ENCODE measurements at places on chromosomes 1 and 21. TPM values are rescaled to one million over a fixed set of nuclear protein-coding genes. Genes with fewer than 3 reads are reported as not detected.

GRCh38 chr1:200075938-200076546 is 48.5 kb downstream of the NR5A2 start:
- DNase-seq, result no peak

DNA sequence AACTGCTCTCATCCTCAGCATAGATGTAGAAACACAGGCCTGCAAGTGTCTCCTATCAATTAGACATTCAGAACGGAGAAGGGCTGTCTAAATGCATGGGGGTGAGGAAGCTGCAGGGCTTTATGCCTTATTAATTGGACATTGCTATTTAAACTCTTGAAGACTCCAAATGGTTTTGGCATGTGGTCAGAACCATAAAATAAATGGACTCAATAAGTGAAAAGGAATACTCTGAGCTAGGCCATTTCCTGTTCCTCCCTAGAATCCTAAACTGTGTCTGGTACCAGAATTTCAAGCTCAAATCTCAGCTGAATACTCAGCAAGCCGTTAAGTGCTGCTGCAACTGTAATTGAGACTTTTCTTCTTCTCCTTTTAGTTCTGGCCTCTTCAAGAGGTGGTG is 80.4 kb upstream of the C1orf87 start:
- no peak for DNase-seq

DNA sequence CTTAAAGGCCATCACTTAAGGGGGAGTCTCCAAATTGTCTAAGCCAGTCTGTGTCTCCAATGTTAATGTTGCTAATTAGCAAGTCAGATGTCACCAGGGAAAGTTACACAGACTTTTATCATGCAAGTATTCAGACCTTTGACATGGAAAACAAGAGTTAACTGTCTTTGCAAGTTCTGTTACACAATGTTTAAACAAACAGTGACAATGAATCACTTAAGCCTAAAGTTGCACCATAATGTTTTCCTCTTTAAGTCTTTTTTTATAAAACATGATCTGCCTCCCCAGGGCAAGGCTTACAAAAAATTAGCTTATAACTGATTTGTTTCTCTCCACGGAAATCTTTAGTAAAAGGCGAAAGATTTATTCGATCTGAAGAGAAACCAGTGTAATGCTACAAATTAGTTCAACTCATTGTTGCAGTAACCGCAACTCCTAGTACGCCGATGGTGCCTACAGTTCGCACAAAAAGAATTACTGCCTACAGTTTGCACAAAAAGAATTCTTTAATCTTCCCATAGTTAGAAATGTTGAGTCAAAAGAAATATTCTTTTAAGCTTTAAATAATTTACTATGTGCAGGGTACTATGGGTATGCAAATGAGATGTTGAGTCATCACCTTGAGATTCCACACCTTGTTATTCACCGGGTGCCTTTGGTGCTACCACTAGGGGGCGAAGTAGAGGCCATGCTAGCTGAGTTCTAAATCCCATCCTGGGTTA is 45.3 kb downstream of the HHAT start:
- peak; percentile 28 for DNase-seq

The ZBTB7B gene
- polyA plus RNA-seq, result 18.6 TPM

- DNase-seq, result no peak
Measured at GRCh38 chr1:41280202-41281032, 38.3 kb upstream of the SCMH1 start.

- no peak for DNase-seq
Measured at GRCh38 chr1:56709995-56710394, 64.9 kb downstream of the PRKAA2 start.

DNA sequence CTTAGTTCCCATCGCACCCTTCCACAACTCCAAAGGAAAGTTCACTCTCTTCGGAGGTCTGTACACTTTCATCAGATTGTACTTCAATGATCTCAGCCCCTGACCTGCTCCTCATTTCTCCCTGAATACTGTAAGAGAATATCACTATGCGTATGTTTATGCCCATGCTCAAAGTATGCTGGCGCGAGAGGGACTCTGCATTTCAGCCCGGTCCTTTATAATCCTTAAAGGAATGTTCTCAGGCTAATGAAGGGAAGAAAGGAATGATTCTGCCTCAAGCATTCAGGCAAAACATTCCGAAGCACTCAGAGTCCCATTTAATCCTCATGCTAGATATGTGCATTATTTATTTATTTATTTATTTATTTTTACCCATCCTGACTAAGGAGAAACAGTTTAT is 76.8 kb downstream of the PLD5 start:
- DNase-seq, result no peak

The HMGCL gene
- polyA plus RNA-seq, result 72.6 TPM

The OR10Z1 gene
- not detected for polyA plus RNA-seq

DNA sequence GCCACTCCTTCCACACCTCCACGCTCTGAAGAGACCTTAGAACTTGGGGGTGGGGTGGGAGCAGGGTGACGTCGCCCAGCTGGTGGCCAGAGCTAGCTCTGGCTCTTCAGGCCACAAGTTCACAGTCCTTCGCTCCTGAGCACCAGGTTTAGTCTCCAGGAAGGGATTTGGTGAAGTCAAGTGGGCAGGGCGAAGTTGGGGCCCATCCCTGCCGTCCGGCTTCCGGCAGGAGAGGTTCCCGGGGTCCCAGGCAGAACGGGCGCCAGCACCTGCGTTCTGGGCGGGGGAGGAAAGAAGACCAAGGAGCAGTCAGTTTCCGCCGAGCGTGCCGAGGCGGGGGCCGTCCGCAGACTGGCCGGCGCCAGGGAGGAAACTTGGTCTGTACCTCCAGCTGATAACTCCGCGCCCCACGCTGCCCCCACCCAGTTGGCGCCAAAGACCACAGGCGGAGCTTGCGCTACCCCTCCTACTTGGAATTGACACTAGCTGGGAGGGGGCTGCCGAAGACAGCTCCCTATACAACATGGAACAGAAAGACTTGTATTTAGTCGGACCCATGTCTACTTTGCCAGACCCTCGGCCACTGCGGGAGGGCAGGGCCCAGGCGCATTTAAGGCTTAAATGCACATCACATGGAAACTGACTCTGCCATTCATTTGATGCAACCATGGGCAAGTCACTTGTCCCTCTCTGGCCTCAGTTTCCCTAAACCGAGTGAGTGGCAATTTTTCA is 995 bp downstream of the ID3 start:
- peak; percentile 60 for DNase-seq

The ZNF670 gene
- 8.3 TPM for polyA plus RNA-seq
